ENCODE measurements at places on chromosomes 4 and X.

GRCh38 chr4:66516940-66517339 is 846.7 kb upstream of the EPHA5 start:
- DNase-seq, result no peak

- no peak for DNase-seq
These were observed 32.8 kb upstream of the C1GALT1C1 start for GRCh38 chrX:120662662-120663061.

DNA sequence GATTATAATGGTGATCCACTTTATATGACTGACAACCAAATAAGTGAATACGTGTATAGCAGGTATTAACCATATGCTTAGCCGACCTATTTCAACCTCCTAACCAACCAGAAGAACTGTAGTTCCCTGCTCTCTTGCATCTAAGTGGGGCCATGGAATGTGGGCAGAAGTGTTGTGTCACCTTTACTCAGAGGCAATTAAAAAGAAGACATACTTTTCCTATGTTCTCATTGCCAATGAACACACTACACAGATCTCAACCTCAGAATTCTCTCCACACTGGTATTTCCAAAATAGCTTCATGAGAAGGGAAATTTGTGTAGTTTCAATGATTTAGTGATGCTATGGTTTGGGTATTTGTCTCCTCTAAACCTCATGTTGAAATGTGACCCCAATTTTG is 3.2 kb upstream of the NFKB1 start:
- DNase-seq, result no peak

DNA sequence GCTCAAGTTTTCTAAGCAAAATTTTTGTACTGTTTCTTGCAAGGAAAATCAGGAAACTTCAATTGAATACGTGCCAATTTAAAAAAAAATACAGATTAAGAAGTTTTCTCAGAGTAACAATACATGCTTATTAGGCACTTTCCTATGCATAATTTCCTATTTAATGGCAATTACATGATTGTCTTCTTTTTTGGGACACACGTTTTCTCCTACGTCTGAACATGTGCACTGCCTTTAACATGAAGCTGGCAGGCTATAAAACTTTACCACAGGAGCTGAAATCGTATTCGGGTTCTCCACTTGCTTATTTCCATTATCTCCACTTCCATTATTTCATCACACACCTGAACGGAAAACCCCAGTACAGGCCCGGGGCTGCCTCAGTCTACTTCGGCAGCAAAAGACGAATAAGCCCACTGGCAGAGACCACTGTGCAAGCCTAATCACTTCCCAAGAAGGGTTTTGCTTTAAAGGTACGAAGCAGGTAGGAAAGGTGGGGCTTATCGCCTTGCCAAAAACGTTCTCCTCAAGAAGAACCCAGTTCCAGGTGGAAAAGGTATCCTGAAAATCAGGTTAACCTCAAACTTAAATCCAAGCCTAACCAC is 575 bp downstream of the RCHY1 start:
- no peak for DNase-seq

DNA sequence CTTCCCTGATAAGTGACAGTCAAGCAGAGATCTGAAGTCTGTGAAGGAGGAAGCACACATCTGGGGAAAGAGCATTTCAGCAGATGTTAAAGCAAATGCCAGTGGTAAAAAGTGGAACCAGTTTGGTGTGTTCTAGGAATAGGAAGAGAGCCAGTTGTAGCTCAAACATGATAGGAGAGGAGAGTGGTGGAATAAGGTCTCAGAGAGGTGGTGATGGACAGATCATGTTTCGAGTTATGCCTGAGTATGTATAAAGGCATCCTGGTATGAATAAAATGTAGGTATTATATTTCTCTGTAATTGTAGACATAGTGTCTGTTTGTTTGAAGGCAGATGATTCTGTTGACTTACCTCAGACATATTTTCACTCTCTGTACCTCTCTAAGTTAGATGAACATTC is 89.1 kb downstream of the LARP7 start:
- DNase-seq, result no peak

GRCh38 chr4:25813448-25814106 is 49.2 kb downstream of the SEL1L3 start:
- DNase-seq, result no peak

DNA sequence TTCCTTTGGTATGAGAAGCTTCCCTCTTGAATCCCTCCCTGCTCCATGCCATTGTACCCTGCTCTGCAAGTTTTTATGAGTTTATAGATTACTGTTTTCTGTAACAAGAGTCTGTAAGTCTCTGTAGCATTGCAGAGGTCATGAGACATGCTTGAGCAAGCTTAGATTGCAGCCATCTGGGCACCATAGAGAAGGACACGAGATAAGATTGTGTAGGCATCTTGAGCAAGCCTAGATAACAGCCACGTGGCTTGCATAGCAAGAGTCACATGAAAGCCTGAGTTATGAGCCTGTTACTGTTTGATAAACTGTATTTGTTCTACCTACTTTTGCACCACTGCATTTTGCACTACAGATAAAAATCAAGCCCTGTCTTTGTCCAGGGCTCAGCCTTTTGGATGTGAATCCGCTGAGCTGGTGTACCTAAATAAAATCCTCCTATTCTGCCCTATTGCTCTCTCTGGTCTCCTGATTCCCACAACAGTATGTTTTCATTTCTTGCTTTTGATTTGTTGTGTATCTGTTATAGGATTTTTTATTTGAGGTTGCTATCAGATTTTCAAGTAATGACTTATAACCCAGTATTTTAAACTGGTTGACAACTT is 127.4 kb upstream of the ANKRD50 start:
- no peak for DNase-seq

DNA sequence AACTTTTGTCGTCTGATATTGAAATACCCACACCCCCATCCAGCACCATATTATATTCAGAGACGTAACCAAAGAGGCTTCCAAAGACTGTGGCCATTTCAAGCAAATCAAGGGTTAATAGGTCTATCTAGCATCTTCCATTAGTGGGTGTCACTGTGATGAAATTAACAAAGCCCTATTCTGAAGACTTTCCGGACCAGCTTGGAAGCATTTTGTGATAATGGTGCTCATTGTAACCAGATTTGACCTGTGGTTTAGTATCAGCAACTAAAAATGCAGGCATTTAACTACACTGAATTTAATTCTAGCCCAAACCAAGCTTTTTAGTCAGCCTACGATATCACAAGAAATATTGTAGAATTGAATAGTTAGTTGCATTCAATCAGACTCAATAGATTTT is 309.7 kb upstream of the TENM3 start:
- no peak for DNase-seq

DNA sequence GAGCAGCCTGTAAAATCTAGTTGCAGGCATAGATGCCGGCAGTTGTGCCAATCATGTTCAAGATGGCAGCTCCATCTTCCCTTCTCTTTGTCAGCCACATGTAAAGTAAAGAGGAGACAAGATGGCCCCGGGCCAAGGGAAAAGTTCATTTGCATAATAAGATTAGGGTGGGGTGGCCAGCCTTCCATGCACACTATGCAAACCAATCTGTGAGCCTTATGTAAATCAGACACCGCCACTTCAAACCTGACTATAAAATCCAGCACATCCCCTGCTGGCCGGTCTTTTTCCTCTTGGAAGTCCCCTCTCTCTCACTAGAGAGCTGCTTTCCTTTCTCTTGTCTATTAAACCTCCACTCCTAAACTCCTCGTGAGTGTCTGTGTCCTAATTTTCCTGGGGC is 78.9 kb upstream of the CBR4 start:
- no peak for DNase-seq

DNA sequence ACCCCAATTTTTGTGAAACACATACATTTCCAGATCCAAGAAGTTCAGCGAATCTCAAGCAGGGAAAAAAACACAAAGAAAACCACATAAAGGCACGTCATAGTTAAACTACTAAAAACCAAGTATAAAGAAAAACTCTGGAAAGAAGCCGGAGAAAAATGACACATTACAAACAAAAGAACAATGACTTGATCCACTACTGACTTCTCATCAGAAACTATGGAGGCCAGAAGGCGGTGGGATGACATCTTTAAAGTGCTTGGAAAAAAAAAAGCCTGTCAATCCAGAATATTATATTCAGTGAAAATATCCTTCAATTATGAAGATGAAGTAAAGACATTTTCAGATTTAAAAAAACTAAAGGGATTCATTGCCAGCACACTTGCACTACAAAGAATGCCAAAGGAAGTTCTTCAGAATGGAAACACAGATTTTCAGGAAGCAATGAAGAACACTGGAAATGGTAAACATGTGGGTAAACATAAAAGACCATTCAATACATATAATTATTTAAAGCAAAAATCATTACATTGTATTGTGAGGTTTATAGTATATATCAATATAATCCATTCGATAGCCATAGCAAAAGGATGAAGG is 32.6 kb upstream of the PPP2R2C start:
- DNase-seq, result no peak

GRCh38 chr4:177484613-177485021 is 42.4 kb upstream of the AGA start:
- no peak for DNase-seq

- DNase-seq, result no peak
These were observed 60.1 kb downstream of the FUNDC1 start for GRCh38 chrX:44482575-44482974.

- no peak for DNase-seq
These were observed 143.1 kb downstream of the C4orf33 start for GRCh38 chr4:129239088-129239487.

GRCh38 chr4:169655401-169655800 is 35.0 kb downstream of the CLCN3 start:
- DNase-seq, result no peak

DNA sequence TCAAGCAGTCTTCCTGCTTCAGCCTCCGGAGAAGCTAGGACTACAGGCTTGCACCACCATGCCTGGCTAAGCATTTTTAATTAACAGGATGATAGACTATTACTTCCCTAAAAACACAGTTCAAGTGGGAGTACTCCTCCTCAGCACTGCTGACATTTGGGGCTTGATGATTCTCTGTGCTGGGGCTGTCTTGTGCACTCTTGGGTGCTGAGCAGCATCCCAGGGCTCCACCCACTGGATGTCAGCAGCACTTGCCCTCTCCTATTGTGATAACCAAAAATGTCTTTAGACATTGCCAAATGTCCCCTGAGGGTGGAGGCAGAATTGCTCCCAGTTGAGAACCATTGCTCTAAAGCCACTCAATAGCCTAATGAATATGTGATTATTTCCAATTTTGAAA is 60.4 kb downstream of the CLCN4 start:
- no peak for DNase-seq

- DNase-seq, result no peak
These were observed 7.0 kb downstream of the APLN start for GRCh38 chrX:129647418-129648410.

DNA sequence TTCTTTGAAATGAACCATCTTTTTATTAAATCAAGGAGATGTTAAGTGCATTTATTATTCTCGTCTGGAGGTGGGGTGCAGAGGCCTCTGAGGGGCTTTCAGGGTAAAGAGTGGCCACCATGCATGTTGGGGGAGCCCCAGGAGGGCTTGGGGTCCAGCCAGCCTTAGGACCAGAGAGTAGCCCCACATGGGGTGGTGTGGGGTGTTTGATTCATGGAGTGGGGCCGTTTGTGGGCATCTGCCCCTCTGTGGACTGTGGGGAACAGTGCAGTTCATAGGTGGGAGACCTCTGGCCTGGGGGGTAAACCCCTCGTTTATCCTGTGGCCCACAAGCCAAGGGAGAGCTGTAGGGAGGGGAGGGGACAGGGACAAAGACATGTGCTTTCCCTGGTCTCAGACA is 26.9 kb downstream of the HTRA3 start:
- no peak for DNase-seq

GRCh38 chr4:148007314-148007760 is 275.4 kb downstream of the ARHGAP10 start:
- DNase-seq, result no peak

DNA sequence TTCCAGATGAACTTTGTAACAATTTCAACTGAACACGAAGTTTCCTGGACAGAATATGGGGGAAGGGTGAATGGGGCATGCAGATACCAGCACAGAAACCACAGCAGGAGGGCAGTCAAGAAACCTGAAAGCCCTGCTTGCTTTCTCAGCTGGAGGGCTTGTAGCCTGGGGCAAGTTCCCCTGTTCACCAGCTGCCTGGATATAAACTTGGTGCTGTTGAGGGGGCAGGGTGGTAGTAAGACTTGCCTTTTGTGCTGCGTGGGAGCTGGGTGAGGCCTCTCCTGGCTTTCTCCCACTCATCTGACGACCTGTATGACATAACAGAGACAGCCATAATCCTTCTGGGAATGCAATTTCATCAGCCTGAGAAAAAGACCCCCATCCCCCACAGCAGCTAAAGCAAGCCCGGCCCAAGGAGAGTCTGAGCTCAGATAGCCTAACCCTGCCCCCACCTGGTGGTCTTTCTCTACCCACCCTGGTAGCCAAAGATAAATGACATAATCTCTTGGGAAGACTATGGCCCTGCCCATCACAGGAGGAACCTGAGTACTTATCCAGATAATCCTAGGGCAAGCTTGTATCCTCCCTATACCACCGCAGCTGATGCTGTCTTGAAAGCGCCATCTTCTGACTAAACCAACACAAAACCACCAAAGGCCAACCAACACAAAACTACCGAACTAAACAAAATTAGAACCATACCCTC is 234.3 kb downstream of the LAS1L start:
- DNase-seq, result no peak

DNA sequence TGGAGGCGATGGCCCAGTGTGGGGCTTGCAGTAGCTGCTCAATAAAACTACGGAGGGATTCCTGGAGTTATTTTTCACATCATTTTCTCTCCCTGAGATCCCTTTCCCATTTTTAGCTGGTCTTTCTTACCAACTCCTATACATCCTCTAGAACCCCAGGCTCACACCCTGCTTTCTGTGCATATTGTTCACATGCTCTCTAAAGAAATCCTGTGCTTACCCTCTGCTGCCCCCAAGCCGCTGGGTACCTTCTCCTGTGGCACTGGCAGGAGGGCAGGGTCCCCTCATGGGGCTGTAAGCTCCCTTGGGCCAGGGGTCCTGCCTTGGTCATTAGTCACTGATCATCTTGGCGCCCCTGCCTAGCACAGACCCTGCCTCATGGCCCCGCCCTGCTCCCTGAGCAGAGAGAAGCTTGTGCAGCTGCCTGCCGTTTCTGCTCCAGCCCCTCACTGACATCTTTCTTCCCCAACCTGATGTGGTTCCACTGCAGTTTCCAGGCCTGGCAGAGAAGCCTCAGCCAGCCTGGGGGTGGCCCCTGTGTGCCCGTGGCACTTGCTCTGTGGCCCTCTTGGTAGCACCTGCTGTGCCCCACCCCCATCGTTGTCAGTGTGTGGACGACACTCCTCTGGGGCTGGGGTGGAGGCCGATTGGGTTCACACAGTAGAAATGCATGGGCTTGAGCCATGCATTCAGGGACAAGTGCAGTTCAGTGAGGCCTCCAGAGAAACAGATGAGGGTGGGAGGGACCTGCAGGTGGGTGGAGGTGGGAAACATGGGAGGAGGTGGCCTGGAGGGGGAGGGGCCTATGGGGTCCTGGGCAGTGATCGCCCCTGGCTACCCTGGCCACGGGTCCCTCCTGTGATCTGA is 69.5 kb downstream of the WFS1 start:
- no peak for DNase-seq

- DNase-seq, result no peak
These were observed at the start of gene PAGE1 for GRCh38 chrX:49695276-49696180. Gene PAGE1 (minus strand): TSS chrX:49695984. CDS start chrX:49694770, 1,214 bp downstream.

DNA sequence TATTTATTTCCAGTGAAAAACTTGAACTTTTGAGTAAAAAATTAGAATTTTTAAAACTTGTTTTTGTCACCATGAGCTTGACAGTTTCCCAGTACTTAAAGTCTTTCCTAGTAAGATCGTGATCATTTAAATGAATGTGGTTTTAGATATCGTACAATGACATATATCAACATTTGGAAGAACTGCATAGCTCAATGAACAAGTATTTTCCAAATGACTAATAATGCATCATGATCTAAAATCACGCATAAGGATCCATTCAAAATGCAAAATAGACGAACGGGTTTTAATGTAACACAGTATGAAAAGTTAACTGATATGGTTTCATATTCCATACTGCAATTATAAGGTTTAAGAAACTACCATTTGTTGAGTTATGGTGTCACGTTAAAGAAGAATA is 4.1 kb upstream of the NDNF start:
- DNase-seq, result no peak
